ENCODE measurements at places on chromosomes 7 and 10.

- H3K27me3 ChIP-seq: peaks cover 11% of the 10 kb centered on the region
- no peak for DNase-seq
- H3K4me3 ChIP-seq: no peak overlapping the region
Measured at GRCh38 chr10:93139059-93139655, 65.5 kb downstream of the CYP26A1 start.

DNA sequence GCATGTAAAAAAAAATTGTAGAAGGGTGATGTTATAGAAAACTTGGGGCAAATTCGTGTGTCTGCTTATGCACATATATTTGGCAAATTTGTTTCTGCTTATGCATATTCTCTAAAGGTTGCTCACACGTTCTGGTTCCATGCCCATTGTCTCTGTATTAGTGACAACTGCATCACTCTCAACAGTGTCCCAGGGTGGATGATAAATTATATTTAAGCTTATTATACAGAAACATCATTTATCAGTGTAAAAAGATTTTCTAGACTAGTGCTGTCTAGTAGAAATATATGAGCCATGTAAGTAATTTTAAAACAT, 4.1 kb downstream of the STK31 start:
- H3K4me1 ChIP-seq: no peaks in the 10 kb centered on the region
- no peak overlapping the region for H3K4me3 ChIP-seq
- H3K27ac ChIP-seq: no peak overlapping the region

GRCh38 chr7:1539882-1540775, 9.6 kb downstream of the MAFK start:
- H3K27me3 ChIP-seq: no peaks in the 10 kb centered on the region
- no peak overlapping the region for H3K4me3 ChIP-seq
- no peak for DNase-seq
- peaks cover 4% of the 10 kb centered on the region for H3K36me3 ChIP-seq
- H3K4me1 ChIP-seq: peaks cover 3% of the 10 kb centered on the region

DNA sequence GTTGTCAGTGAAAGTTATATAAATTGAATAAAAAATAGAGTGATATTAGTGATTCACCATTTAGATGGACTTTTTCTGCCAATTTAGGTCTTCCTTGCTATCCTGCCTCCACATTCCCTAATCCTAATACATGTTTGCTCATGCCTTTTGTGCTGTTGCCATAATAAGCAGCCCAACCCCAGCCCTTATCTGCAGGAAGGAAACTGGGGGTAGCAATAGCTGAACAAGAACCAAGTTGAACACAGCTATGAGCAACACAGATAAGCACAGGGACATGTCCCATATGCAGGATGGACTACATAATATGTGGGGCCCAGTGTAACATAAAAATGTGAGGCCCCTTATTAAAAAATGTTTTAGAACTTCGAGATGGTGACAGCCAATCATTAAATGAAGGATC, 91.2 kb upstream of the AHR start:
- no peaks in the 10 kb centered on the region for H3K4me1 ChIP-seq
- no peak for DNase-seq
- H3K27ac ChIP-seq: no peak overlapping the region

DNA sequence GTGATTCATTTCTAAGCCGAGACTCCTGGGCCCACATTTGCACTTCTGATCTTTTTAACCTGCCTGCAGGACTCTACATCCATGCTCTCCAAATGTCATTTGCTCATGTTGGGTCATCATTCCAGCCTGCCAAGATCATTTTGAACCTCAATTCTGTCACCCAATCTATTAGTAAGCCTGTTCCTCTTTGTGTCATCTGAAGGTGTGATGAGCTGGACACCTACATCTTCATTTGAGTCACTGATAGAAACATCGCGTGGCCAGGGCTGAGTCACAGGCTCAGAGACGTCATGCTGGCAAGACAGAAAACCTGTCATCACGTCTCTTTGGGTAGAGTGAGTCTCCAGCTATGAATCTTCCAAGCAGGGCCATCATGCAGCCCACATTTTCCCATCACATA, 65.3 kb upstream of the SLF2 start:
- peaks cover 41% of the 10 kb centered on the region for H3K27me3 ChIP-seq
- H3K4me3 ChIP-seq: no peak overlapping the region
- peaks cover 4% of the 10 kb centered on the region for H3K4me1 ChIP-seq
- no peaks in the 10 kb centered on the region for H3K36me3 ChIP-seq

DNA sequence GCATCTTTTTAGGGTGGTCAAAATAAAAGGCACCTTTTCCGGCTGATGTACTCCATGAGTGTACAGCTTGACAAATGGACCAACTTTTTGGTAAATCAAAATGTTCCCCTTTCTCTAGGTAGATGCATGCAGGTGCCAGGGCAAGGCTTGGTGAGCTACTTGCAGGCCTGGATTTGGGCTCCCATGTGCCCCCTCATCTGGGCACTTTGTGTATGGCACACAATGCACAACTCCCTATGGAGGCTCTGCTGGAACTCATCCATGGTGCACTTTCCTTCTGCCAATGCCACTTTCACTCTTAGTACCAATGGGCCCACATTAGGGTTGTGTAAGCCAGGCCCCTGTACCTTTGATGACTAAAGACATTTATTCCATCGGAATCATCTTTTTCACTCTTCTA, 300.8 kb downstream of the SDHAF3 start:
- H3K36me3 ChIP-seq: no peaks in the 10 kb centered on the region
- H3K4me3 ChIP-seq: no peak overlapping the region
- H3K27me3 ChIP-seq: no peaks in the 10 kb centered on the region
- DNase-seq: no peak
- H3K27ac ChIP-seq: no peak overlapping the region

DNA sequence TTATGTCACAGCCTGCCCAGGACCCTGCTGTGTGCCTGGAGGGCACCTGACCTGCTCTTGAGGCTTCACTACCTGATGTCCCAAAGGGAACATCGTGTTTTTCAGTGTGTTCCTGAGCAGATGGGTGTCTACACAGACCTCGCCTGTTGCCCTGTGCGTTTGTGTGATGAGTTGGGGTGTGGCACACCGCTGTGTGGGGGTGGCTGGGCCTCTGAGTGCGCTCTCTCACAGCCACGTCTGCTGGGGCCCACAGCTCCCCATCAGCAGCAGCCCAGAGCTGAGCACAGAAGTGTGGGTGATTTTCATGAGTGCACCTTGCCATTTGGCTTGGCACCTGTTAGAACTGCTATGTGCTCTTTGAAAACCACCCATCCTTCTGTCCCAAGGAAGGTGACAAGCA, 121.5 kb downstream of the NKX6-2 start:
- H3K27me3 ChIP-seq: no peaks in the 10 kb centered on the region
- H3K27ac ChIP-seq: no peak overlapping the region
- DNase-seq: no peak
- H3K4me3 ChIP-seq: no peak overlapping the region
- H3K4me1 ChIP-seq: peaks cover 2% of the 10 kb centered on the region
- H3K36me3 ChIP-seq: no peaks in the 10 kb centered on the region

DNA sequence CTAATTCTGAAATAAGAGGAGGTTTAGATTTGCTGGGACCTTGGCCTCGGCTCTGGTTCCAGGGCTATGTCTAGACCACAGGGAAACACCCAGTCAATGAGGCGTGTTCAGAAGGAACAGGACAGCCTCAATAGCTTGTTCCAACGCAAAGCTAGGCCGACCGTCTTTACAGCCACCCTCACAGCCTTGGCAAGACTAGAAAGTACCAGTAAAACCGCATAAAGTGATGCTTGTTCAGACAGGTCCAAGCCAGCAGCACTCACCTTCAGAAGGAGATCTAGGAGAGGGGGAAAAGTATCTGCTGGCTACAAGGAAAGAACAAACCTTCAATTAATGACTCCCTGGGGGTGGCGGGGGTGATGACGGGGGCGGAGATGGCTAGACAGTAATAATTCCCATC, 50.1 kb upstream of the LMTK2 start:
- DNase-seq: no peak
- peaks cover 2% of the 10 kb centered on the region for H3K27me3 ChIP-seq
- H3K36me3 ChIP-seq: no peaks in the 10 kb centered on the region
- H3K27ac ChIP-seq: no peak overlapping the region

DNA sequence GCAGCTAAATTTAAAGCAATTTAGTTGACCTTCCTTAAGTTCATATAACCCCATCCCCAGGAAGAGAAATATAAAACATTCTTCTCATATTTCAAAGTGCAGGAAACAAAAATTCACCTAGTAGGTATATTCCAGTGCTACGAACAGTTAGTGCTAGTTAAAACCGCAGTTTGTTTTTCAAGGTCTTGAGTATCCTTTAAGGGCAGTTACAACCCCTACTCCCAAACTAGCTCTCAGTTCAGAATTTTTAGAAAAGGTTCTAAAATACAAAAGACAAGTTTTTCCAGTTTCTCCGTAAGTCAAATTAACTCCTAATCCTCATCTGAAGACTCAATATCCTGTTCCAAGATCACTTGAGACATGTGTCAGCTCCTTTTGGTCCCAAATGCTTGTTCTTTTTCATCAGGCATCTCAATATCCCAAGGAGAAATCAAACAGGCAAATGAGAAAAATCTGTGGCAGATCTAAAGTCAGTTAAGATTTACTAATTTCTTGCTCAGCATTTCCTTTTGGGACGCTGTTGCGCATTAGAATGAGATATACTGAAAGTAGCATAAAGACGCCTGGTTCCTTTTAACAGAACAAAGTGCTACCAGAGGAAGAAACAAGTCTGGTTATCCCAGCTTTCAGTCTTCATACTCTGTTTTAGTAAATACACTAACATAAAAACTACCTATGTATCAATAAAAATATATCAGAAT, 51.8 kb downstream of the ARHGAP12 start:
- H3K36me3 ChIP-seq: peaks cover 6% of the 10 kb centered on the region
- H3K4me3 ChIP-seq: no peak overlapping the region
- DNase-seq: no peak
- H3K27me3 ChIP-seq: no peaks in the 10 kb centered on the region
- no peak overlapping the region for H3K27ac ChIP-seq

GRCh38 chr10:116756277-116756676, 13.9 kb upstream of the HSPA12A start:
- H3K27ac ChIP-seq: no peak overlapping the region
- H3K36me3 ChIP-seq: no peaks in the 10 kb centered on the region
- DNase-seq: no peak
- peaks cover 2% of the 10 kb centered on the region for H3K4me1 ChIP-seq
- no peak overlapping the region for H3K4me3 ChIP-seq

GRCh38 chr10:118624747-118625146, 29.3 kb upstream of the PRLHR start:
- H3K4me3 ChIP-seq: no peak overlapping the region
- no peak for DNase-seq
- peaks cover 2% of the 10 kb centered on the region for H3K27me3 ChIP-seq

DNA sequence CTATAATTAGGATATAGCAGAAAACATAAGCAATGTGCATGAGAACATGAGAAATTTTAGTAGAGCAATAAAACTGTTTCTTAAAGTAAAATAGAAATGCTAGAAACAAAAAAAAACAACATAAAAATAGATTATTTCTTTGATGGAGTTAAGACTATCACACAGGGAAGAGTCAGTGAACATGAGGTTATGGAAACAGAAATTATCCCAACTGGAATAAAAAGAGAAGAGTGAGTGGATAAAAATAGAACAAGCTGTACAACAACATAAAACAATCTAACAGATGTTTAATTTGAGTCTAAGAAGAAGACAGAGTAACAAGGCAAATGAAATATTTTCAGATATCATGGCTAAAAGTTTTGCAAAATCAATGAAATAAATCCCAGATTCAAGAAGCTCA, 7.5 kb upstream of the OR6B1 start:
- no peak overlapping the region for H3K4me3 ChIP-seq
- DNase-seq: no peak
- H3K27ac ChIP-seq: no peak overlapping the region
- H3K27me3 ChIP-seq: peaks cover 6% of the 10 kb centered on the region
- H3K36me3 ChIP-seq: peaks cover 2% of the 10 kb centered on the region

- no peaks in the 10 kb centered on the region for H3K4me1 ChIP-seq
- H3K27me3 ChIP-seq: peaks cover 5% of the 10 kb centered on the region
- DNase-seq: no peak
Measured at GRCh38 chr7:39532832-39533231, 33.4 kb upstream of the YAE1 start.

GRCh38 chr10:90313576-90314325, 544.1 kb downstream of the HTR7 start:
- no peaks in the 10 kb centered on the region for H3K36me3 ChIP-seq
- no peaks in the 10 kb centered on the region for H3K27me3 ChIP-seq
- DNase-seq: no peak
- H3K4me3 ChIP-seq: no peak overlapping the region

GRCh38 chr7:4707217-4707741, 25.2 kb downstream of the FOXK1 start:
- H3K36me3 ChIP-seq: peaks cover 6% of the 10 kb centered on the region
- peaks cover 21% of the 10 kb centered on the region for H3K4me1 ChIP-seq
- no peak overlapping the region for H3K4me3 ChIP-seq

GRCh38 chr10:59173414-59173813, 3.0 kb upstream of the PHYHIPL start:
- DNase-seq: no peak
- H3K4me1 ChIP-seq: peaks cover 3% of the 10 kb centered on the region
- peaks cover 16% of the 10 kb centered on the region for H3K27me3 ChIP-seq
- no peak overlapping the region for H3K4me3 ChIP-seq
- H3K36me3 ChIP-seq: peaks cover 2% of the 10 kb centered on the region

GRCh38 chr10:94172332-94172731, 178.6 kb downstream of the PLCE1 start:
- no peaks in the 10 kb centered on the region for H3K36me3 ChIP-seq
- no peak for DNase-seq
- H3K27ac ChIP-seq: no peak overlapping the region
- H3K4me1 ChIP-seq: no peaks in the 10 kb centered on the region
- no peaks in the 10 kb centered on the region for H3K27me3 ChIP-seq

DNA sequence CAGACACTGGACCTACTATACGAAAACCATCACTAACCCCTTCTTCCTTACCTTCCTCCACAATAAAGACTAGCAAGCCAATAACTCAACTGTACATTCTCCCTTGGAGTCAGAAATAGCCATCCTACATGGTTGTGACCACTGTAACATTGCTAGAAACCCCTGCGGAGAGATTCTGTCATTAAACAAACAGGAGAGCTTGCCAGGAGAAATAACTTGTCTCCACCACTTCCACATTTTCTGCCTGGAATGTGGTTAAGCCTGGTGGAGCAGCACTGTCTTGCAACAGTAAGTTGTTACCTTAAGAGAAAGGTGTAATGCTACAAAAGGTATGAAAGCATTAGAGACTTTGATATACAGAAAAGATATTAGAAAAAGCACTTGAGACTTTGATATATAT, 45.8 kb downstream of the THSD7A start:
- no peaks in the 10 kb centered on the region for H3K36me3 ChIP-seq
- H3K27me3 ChIP-seq: no peaks in the 10 kb centered on the region
- H3K27ac ChIP-seq: no peak overlapping the region
- H3K4me3 ChIP-seq: no peak overlapping the region

GRCh38 chr7:116528008-116528789, 3.4 kb downstream of the CAV1 start:
- peaks cover 23% of the 10 kb centered on the region for H3K4me1 ChIP-seq
- no peak overlapping the region for H3K27ac ChIP-seq
- H3K36me3 ChIP-seq: no peaks in the 10 kb centered on the region
- peaks cover 75% of the 10 kb centered on the region for H3K27me3 ChIP-seq
- DNase-seq: no peak
- no peak overlapping the region for H3K4me3 ChIP-seq

DNA sequence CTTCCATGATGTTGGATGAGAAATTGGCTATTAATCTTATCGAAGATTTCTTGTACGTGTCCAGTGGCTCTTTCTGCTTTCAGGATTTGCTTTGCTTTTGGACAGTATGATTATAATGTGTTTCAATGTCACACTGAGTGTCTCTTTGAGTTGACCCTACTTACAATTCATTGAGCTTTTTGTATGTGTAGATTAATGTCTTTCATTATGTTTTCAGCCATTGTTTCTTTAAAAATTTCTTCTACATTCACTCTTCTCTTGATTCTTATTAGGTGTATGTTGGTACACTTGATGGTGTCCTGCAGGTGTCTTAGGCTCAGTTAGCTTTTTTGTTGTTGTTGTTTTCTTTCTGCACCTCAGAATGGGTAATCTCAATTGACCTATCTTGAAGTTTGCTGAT, 16.6 kb downstream of the PLAC9 start:
- H3K36me3 ChIP-seq: peaks cover 47% of the 10 kb centered on the region
- no peak for DNase-seq
- H3K4me1 ChIP-seq: peaks cover 22% of the 10 kb centered on the region
- H3K27ac ChIP-seq: no peak overlapping the region
